ENCODE measurements at places on chromosomes 5 and 9. TPM values are rescaled to one million over a fixed set of nuclear protein-coding genes. Genes with fewer than 3 reads are reported as not detected.

GHR gene
- total RNA-seq = not detected

F12 gene
- total RNA-seq = 25.2 TPM

ACSL6 gene
- total RNA-seq = 0.03 TPM

TAF11L10 gene
- total RNA-seq = not detected

PHF2 gene
- total RNA-seq = 17.2 TPM

PCDHA1 gene
- 0.10 TPM for total RNA-seq

IL5 gene
- total RNA-seq = not detected

PTAR1 gene
- total RNA-seq = 15.0 TPM

ALDH1A1 gene
- 5,173 TPM for total RNA-seq

IL13 gene
- total RNA-seq = not detected

FGF1 gene
- 0.32 TPM for total RNA-seq

GRXCR2 gene
- total RNA-seq = not detected

MLANA gene
- not detected for total RNA-seq

FAF2 gene
- total RNA-seq = 45.9 TPM

ANKRD31 gene
- 0.03 TPM for total RNA-seq

ITGA2 gene
- total RNA-seq = 21.7 TPM

PBX3 gene
- total RNA-seq = 12.9 TPM

FCN1 gene
- total RNA-seq = not detected

NR4A3 gene
- 2.1 TPM for total RNA-seq

EPB41L4B gene
- 10.4 TPM for total RNA-seq
